Heart right ventricle (tissue), 16 donors: ENCODE measurements at places on chromosomes 3 and 15. TPM values are rescaled to one million over a fixed set of nuclear protein-coding genes. Genes with fewer than 3 reads are reported as not detected.

DNA sequence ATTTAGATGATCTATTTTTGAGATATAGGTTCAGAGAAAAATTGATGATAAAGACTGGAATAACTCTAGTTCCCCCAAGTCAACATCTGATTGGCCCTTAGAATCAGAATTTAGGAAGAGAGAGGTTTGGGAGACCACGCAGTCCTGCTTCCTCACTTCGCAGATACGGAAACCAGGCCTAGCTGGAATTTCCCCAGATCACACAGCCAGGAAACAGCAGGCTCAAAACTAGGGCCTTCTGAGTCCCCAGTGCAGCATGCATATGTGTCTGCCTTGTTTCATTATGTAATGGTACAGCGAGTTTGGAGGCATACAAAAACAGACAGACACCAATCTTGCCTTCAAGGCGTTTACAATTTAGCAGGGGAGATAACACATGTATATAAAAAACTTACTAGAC is 177.1 kb upstream of the ICE2 start:
- DNase-seq: no peak

- no peak for DNase-seq
Measured at GRCh38 chr3:177169936-177170722, 27.2 kb downstream of the TBL1XR1 start.

DNA sequence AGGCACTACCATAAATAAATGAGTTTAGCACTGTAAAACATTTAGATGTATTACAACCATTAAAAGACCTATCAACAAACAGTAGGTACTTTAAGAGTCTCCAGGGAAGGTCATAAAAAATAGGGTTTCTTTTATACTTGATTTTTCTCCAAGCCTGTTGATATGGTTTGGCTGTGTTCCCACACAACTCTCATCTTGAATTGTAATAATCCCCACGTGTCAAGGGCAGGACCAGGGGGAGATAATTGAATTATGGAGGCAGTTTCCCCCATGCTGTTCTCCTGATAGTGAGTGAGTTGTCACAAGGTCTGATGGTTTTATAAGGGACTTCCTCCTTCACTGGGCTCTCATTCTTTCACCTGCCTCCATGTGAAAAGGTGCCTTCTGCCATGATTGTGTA is 468.9 kb upstream of the UBE2E2 start:
- DNase-seq: no peak

DNA sequence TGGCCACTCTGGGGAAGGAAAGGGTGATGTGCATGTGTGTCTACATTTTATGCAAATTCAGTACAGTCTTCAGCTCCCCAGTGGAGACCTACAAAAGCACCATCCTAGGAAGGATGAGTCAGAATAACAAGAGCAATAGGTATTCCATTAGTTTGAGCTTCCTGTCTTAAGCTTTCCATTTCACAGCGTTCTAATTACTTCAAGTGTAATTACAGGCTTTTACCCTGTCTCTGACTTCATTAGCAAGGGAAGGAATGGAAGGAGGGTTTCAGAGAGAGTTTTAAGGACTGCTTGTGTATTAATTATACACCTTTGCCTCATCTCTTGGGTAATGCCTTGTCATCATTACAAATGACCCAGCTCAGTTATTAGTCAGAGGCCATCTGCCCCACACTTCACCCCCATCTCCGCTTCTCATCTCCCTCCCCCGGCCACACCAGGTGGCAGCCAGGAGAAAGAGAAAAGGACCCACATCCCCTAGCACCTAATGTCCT is 202.8 kb upstream of the MRPL3 start:
- no peak for DNase-seq

- DNase-seq: no peak
Measured at GRCh38 chr15:69664572-69665571, 212.3 kb downstream of the RPLP1 start.

DNA sequence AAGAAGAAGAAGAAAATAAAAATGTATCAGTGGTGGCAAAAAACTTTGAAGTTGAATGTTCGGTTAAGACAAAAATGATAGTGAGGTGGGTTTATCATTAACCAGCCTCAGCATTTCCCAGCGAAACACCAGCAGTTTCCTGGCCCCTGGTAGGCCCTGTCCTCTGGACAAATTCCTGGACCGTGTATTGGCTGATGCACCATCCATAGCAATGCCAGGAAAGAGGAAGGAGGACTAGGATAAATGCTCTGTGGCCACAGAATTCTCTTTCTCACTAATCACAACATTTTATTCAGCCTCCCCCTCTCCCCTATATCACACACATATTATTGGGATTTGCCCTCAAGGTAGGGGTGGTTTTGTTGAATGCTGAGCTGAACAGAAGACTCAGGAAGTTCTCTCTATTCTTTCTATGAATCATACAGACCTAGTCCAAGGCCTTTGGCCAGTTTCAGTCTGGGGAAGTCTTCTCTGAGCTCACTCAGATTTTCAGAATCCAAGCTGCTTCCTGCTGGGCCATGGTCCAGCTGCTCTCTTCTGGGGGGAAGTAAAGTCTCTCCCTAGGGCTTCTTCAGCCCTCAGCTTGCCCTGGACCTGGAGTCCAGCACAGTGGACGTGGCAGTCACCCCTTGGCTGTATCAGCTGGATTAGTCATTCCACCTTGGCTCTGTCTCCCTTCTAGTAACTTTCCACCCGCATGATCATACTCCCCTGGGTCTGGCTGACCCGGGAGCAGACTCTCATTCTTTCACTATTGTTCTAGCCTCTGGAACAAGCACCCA is 27.6 kb downstream of the SLC28A1 start:
- DNase-seq: peak; percentile 94

The MUC20 gene
- 4.1 TPM for total RNA-seq

The SUSD5 gene
- 1.1 TPM for total RNA-seq
